EH (cell line): ENCODE measurements at places on chromosomes 3 and 15.

DNA sequence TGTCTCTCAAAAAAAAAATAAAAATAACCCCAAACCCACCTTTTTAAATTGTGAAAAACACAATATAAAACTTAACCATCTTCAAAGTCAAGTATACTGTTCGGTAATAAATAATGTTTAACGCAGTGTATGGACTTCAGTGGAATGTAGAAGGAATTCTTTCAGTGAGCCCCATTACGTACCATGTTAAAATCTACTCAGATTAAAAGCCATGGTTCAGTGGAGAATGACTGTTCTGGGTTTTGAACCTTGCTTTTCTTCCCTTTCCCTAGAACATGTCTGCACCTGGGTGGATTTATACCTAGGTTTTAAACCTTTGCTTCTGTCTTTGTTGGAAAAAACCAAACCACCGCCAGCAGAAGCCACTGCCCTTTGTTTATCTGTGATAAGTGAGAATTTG lies 27.5 kb downstream of the DAG1 start:
- no peak for DNase-seq

DNA sequence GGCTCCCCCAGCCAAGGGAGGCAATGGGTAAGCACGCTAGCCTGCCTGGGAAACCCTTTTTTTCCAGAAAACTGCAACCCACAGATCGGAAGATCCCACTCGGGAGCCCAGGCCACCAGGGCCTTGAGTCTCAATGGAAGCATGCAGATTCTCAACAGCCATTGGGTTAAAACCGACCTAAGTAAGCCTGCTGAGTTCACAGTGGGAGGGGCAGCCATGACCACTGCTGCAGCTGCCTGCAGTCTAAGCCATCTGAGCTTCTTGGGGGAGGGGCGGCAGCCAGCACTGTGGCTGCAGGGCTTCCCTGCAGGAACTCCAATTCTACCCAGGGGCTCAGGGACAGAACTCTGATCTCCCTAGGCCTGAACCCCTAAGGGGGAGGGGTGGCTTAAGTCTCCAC lies 82.0 kb downstream of the DPPA2 start:
- DNase-seq: no peak

- peak; percentile 91 for DNase-seq
Observed at GRCh38 chr3:188244395-188244861, 90.5 kb downstream of the LPP start.

DNA sequence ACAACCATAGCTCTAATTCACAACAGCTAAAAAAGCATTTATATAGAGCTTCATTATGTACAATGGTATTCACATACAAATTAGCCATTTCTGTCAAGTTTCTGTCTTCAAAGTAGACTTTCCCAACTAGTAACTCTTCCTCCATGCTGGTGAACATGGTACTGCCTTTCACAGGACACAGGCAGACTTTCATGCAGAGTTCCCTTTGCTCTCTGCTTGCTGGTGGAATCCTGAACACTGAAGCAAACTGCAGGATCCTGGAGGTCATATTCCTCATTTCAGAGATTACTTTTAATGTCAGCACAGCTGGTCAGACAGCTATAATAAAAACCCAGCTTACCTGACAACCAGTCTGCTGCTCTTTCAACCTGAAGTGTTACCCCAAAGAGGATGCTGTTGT lies 53.6 kb downstream of the TASOR start:
- DNase-seq: no peak

GRCh38 chr3:195238586-195239118 lies 32.3 kb downstream of the XXYLT1 start:
- peak; percentile 33 for DNase-seq

GRCh38 chr3:78046566-78046965 lies 1006.7 kb downstream of the ROBO2 start:
- DNase-seq: no peak

DNA sequence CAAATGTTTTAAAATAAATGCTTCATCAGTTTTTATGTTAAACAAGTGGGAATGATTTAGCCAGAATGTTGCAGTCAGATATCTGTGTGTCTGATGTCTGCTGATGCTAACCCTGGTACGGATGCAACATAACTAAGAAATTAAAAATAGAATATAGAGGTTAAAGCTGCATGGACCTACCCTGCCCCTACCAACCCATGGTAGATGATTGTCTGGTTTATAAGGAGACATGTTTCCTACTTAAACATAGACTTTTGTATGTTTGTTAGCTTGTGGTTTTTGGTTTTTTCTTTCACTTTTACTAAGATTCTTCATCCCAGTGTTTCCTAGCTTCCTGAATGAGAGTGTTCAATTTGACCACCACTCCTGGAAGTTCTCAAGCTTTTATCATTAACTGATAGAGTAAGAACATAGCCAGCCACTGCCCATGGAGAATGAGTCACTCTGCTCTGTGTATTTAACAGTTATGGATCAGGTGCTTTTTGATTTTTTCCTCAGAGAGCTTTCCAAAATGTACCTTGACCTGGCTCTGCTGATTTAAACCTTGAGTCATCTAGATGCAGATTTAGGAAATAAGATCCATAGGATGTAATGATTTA lies 70.7 kb upstream of the VEPH1 start:
- peak; percentile 32 for DNase-seq

- no peak for DNase-seq
Observed at GRCh38 chr3:52134761-52135160, 19.5 kb downstream of the POC1A start.

DNA sequence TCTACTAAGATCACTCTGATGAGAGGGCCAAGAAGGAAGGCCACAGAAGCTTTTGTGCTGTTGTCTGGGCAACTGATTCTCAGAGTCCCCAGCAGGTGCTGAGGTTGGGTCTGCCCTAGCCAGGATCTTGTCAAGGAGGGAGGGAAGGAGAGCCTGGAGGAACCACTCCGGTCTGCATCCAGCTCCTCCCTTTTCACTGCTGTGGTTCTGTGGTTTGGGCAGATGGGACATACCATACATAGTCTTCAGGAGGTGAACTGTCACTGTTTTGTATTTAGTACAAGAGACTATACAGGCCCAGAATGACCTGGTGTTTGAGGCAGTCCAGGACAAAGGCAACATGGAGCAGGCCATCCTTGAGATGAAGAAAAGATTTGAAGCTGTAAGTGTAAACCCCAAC lies 21.9 kb downstream of the C3orf62 start:
- peak; percentile 43 for DNase-seq

GRCh38 chr3:27219127-27219845 lies 149.9 kb downstream of the NEK10 start:
- DNase-seq: peak; percentile 52

GRCh38 chr15:101641894-101642293 lies 10.3 kb downstream of the TM2D3 start:
- DNase-seq: peak; percentile 42

GRCh38 chr3:177680472-177680821 lies 483.2 kb upstream of the TBL1XR1 start:
- DNase-seq: peak; percentile 59

DNA sequence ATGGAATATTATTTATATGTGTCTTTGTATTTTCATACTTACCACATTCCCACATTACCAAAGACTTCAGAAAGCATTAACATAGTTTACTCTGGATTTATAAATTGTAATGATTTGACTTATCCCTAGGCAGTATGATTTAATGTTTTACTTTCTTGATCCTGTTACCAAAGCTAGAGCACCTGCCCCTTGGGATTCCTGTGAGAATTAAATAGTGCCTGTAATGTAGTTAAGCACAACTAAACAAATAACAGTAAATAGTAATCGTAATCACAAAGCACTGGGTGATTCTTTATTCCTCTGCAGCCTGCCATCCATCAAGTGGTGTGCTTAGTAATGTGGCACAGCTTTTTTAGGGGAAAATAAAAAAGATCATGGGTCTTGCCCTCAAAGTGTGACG lies 39.1 kb downstream of the ATP2C1 start:
- DNase-seq: no peak

DNA sequence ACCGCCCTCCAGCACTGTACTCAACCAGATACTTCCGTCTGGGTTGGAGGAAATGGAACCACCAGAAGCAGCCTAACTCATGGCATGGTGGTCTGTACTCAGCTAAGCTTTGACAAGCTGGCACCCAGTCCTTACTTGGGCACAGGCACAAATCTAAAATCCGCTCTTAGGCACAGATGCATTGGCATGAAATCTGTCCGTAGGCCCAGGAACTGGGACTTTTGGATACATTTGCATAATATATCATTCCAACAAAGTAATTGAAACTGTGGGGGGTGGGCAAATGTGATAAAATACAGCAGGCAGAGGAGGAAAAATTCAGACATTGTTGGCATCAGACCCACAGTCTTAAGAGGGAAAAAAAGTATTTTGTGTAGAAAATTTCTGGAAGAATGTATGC lies 75.4 kb downstream of the C3orf85 start:
- no peak for DNase-seq

GRCh38 chr3:32901005-32901932 lies 50.2 kb upstream of the CCR4 start:
- DNase-seq: peak; percentile 33

DNA sequence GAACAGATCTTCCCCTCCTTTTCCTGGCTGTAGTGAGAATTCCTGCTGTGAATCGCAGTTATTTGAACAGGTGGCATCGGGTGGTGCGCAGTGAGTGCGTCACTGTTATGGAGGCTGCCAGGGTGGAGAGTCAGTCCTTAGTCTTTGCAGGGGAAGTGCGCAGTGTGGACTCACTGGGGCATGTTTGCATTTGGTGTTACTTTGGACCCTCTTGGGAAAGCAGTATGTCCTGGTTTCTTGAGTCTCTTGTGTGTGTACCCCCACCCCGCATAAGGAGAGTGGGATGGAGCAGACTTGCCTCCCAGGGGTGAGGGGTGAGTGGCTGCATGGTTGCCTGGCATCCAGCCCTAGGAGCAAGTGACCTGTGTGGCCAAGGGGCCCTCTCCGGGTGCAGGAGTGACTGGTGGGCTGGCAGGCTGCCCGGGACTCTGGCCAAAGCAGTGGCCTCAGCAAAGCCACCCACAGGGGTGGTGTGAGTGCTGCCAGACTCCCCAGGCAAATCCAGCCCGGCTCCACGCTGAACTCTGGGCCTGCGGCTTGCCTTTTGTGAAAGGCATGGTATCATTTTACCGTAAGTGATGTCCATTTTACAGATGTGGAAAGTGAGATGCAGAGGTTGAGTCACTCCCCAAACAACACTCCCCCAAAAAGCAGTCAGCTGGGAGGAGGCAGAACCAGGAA lies 46.4 kb downstream of the DNASE1L3 start:
- DNase-seq: peak; percentile 37

GRCh38 chr15:64742921-64743320 lies 32.5 kb downstream of the RBPMS2 start:
- no peak for DNase-seq

- no peak for DNase-seq
Observed at GRCh38 chr15:59291213-59291549, 81.5 kb downstream of the MYO1E start.

DNA sequence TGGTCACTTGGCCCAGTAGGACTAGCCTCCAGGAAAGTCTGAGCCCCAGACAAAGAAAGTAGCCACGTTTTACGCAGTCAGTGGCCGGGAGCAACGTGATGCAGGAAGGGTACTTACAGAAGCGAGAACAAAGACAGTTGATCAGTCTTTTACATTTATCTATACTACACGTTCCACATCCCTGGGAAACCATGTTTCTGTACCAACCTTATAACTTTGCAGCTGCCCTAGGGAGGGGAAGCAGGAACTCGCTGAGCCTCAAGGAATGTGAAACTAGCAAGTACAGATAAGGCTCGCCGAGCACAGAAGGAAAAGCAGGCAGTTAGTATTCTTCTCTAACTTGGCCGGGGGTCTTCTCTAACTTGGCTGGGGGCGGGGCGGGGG lies 3.4 kb upstream of the KNL1 start:
- no peak for DNase-seq

DNA sequence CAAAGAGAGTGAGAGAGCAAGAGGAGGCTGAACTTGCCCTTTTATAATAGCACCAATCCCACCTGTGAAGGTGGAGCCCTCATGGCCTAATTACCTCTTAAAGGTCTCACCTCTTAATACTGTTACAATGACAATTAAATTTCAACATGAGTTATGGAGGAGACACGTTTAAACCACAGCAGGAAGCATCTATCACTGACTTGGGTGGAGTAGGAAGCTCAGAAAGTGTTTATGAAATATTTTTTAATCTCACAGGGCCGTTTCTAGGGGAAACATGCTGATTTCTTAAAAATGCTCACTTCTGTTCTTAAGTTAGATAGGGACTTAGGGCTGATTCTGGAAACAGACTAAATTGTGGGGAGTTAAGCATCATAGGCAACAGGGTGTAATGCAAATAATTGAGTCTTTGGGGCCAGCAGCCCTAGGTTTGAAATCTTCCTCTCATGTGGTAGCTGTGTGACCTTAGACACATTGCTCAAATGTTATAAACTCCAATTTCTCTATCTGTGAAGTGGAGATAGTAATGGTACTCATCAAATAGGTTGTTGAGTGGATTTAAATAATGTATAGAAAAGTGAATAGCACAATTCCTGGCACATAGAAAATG lies 133.3 kb upstream of the KLHL25 start:
- no peak for DNase-seq

- no peak for DNase-seq
Observed at GRCh38 chr3:37751967-37752648, 109.6 kb upstream of the CTDSPL start.

DNA sequence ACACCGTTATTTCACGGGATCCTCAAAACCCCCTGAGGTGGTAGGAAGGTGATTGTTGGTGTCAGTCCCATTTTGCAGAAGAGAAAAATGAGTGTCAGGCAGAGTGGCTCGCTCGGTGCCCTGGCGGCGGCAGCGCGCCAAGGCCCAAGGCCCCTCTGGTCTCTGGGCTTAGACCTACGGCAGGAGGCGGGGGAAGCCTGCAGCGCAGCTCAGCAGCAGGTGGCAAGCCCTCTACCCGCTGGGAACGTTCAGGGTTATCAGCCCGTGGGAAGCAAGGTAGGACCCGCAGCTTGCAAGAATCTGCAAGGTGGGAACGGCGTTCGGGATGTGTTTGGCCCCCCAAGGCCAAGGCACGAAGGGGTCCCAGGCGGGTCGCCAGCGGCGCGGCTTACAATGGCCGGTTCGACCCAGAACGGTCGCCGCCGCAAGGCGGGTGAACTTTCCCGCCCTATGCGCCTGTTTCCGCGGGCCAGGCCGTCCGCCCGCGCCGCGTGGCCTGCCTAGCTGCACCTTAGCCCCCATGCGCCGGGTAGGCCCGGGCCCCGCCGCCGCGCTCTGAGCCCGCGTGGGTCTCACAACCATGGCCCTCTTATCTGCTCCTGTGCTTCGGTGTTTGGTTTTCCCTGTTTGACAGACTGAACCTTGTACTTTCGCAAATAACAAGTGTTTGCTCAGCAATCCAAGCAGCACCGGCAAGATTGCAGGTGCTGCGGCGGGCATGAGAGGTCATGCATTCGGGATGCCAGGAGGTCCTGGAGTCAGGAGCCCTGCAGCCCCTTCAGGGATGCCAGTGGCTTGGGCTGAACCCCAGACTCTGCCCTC lies 39.7 kb downstream of the CCNL1 start:
- no peak for DNase-seq

- DNase-seq: no peak
Observed at GRCh38 chr3:138890555-138891187, 55.9 kb upstream of the PIK3CB start.
